ENCODE measurements at places on chromosomes 16 and 17. TPM values are rescaled to one million over a fixed set of nuclear protein-coding genes. Genes with fewer than 3 reads are reported as not detected.

The SYNRG gene
- total RNA-seq = 5.0 TPM

The PIRT gene
- total RNA-seq = not detected

The OTOP2 gene
- not detected for total RNA-seq

The OR1A1 gene
- total RNA-seq = not detected
